ENCODE measurements at places on chromosomes 5 and 9.

- no peak for DNase-seq
These were observed 313.6 kb upstream of the PIK3R1 start for GRCh38 chr5:67901814-67902496.

DNA sequence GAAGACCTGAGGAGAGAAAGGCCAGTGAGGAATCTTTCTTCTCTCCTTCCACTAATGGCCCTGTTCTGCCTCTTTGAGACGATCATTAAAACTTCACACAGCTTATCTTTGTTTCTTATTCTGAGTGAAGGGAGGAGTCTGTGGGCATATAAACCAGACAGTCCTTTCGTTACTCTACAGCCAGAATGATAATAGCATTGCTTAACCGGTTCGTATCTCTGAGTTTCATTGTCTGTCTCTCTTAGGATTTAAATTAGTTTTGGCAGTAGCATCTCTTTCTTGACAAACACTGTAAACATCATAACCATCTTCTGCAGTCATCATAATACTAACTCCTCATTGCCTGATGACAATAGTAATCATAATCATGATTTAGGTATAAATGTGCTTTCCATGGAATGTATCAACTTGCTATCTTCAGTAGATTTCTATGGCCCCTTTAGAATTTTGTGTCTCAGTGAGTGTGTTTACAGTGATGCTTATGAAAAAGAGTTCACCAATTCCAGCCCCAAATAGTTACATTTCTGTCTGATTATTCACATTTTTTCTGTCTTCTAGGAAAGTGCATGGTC, 618.8 kb upstream of the KLF4 start:
- no peak for DNase-seq

DNA sequence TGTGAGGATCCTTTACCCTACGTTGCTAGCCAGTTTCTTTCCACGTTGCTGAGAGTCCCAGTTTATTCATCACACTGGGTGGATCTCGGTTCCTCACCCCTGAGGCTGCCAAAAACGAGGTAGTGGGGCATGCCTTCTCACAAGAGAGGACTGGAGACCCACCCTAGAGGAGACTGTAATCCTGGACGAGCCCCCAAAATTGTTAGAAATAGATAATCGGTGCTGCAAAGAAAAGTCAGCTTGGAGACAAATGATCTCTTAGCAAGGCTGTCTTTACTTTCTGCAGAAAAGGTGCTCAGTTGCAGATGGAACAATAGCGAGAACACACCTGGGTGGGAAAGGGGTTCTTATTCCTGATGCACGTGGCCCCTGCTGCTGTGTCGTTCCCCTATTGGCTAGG, 101.8 kb downstream of the TMEM167A start:
- no peak for DNase-seq

GRCh38 chr5:102638912-102639652, 116.0 kb upstream of the PAM start:
- DNase-seq = no peak

DNA sequence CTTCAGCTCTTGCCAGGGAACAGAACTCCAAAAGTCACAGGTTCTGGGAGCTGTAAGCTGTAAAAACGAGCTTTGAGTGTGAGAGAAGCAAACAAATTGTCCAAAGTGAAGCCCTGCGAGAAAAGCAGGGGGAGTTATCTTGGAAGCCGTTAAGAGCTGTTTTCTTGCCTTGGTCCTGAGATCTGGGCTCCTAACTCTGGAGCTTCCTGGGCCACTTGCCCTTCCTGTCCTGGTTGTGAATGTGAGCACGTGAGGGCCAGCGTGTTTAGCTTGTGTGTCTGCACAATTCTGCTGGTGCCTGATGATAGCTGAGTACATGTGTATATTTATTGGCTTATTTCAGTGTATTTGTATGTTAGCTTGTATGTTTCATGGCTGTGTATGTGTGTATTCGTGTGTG, 40.5 kb downstream of the DAB2IP start:
- no peak for DNase-seq

DNA sequence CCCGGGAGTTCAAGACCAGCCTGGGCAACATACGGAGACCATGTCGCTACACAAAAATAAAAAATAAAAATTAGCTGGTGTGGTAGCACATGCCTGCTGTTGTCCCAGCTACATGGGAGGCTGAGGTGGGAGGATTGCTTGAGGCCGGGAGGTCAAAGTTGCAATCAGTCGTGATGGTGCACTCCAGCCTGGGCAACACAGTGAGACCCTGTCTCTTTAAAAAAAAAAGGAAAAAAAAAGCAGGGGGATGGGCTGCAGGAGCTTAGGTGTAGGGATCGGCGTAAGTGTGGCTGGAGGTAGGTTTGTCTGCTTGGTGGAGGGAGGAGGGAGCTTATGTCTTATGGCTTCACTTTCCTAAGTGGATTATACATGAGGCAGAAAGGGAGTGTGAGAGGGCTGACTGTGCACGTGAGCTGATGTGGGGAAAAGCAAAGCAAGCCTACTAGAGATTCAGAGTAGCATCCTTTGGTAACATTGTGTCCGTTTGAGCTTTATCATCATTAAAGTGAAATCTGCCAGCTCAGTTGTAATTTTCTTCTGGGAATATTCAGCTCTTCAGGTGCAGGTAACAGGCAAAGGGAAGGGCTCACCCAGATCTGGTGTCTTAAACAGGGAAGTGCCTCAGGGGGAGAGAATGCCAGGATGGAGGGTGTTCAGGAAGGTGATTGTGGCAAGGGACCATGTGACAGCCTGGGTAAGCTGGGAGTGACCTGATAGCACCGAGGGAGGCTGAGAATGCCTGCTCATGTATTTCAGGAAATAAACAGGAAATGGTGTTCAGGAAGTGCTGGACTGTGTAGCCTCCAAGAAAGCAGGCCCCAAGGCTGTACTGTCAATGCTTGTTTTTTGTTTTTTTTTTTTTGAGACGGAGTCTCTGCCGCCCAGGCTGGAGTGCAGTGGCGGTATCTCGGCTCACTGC, 17.6 kb upstream of the SETX start:
- DNase-seq = peak; percentile 69

DNA sequence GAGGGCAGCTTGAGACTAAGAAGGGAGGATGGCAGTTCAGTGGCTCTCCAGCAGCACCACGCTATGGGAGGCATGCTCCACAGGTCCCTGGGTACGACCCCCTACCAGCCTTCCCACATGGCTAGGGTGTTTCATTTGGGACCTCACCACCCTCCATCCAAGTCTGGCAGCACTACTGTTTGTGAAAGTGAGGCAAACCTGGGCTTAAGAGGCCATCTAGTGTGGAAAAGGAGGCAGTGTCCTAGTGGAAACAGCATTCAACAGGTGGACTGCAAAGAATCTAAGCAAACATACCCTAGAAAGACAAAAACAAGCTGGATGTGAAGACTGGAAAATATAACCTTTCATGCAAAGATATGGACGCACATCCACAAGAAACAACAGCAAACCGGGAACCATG, 4.8 kb upstream of the C5orf47 start:
- no peak for DNase-seq

GRCh38 chr9:113593682-113594281, 130.3 kb downstream of the RGS3 start:
- DNase-seq = peak; percentile 99

GRCh38 chr9:14769230-14769571, 46.7 kb upstream of the CER1 start:
- peak; percentile 2 for DNase-seq

- DNase-seq = no peak
These were observed 31.9 kb downstream of the CAMK4 start for GRCh38 chr5:111256128-111256527.

DNA sequence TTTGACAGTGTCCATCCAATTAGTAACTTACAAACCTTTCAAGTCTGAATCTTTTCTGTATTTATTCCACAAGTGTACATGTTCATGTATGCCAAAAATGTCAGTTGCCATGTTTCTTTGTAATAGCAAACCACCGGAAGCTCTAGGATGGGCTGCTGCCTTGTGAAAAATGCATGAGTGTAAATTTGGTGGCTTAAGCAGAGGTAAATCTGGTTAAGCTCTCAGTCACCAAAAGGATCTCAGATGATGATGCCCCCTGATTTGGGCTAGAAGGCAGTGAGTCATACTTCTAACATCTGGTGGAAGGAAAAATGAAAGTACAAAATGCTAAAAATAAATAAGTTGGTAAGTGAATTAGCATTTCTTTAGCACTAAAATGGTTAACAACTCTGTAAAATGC, 567.5 kb downstream of the ELAVL2 start:
- DNase-seq = no peak

- DNase-seq = no peak
These were observed 454.1 kb downstream of the EFNA5 start for GRCh38 chr5:107216587-107216986.

DNA sequence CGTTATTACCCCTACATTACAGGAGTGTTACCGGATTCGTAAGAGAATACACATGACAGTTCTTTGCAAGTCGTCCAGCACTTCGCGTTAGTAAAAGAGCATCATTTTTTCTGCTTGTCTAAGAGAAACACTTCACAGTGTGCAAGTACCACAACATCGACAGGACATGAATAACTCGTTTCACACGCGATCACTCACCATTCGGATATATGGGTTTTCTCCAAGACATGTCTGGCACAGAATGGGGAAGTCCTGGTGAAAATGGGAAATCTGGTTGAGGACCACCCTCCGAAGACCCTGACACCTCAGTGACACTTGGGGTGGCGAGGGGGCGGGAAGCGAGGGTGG, 642 bp downstream of the RBM22 start:
- DNase-seq = no peak

DNA sequence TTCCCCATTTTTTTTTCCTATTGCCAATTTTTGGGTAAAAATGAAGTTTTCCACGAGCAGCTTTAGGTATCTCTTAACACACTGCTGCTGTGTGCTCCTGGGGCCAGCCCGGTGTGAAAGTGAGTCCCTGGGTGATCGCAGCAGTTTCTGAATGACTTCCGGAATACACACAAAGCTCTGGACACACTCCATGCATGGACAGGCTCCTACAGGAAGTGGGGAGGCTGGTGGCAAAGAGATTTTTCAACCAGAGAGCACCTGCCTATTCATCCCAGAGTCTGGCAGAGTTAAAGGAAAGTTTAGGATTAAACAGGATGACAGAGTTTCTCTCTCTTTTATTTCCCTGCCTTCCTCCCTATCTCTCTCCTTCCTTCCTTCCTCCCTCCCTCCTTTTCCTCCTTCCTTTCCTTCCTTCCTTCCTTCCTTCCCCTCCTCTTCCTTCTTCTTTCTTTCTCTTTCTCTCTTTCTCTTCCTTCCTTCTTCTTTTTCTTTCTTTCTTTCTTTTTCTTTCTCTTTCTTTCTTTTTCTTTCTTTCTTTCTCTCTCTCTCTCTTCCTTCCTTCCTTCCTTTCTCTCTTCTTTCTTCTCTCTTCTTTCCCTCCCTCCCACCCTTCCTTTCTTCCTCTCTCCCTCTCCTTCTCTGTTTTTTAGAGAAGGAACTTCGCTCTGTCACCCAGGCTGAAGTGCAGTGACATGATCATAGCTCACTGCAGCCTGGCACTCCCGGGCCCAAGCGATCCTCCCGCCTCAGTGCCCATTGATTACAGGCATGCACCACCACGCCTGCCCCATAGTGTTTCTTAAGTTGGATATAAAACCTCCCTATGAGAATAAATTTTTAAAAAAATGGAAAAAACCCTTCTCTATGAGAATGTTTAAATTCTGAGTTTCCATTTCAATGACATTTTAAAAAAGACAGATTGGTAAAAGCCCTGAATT, 38.7 kb upstream of the UBTD2 start:
- peak; percentile 49 for DNase-seq

DNA sequence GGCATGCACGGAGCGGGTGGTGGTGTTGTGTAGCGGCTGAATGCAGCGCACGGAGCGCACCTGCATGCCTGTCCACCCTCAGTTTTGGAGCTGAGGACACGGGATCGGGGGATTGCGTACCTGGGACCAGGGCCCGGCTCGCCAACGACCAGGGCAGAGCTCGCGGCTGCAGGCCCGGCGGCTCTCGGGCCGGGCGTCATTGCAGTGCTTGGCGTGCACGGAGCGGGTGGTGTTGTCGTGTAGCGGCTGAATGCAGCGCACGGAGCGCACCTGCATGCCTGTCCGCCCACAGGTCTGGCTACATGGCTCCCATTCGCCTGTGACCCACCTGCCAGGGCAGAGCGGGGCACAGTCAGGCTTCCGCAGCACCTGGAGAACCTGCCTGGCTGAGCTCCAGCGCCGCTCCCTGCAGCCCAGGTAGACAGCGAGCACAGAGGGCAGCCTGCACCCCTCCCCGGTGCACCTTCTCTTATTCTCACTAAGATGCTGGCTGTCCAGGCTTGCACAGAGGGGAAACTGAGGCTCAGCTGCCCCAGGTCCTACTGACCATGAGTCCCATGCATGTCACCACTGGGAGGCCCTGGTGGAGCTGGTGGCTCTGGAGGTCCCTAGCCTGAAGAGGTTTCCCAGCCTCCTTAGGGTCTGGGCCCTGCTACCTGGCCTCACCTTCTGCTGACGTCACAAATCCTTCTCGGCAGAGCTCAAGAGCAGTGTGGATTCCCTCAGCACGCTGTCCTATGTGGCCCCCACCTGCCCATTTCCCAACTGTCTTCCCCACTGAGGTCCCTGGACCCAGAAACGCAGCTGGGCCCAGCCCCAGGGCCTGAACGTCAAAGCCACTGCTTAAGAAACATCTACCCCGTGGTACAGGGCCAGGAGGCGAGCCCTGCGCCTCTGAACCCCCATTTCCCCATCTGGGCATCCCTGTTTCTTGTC, 64.9 kb downstream of the ZNF354C start:
- DNase-seq = no peak

GRCh38 chr9:137454145-137454596, 5.0 kb downstream of the NSMF start:
- DNase-seq = no peak

DNA sequence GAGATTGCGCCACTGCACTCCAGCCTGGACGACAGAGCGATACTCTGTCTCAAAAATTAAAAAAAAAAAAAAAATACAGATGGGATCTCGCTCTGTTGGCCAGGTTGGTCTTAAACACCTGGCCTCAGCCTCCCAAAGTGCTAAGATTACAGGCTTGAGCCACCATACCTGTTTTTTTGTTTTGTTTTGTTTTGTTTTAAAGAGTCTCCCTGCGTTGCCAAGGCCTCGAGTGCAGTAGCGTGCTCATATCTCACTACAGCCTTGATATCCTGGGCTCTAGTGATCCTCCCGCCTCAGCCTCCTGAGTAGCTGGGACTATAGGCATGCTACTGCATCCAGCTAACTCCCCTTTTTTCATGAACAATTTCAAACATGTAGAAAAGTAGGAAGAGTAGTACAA, 7.2 kb downstream of the ATP6V0E1 start:
- no peak for DNase-seq

GRCh38 chr9:27377811-27378456, 81.0 kb upstream of the EQTN start:
- no peak for DNase-seq

DNA sequence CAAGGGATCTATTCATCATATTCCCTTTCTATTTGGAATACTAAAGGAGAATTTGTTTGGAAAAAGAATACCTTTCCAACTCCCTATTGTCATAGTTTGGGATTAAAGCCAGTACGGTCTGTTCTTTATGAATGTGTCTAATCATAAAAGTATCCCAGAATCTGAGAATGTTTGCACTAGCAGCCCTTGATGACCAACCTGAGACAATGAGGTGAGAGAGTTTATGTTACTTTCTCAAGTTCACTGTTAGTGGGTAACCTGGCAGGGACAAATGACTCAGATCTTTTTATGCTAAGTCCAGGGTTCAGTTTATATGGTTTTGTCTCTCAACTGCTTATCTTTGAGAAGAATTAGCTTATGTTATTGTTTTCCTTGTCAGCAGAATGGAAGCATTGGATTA, 25.3 kb upstream of the TLR4 start:
- DNase-seq = no peak

GRCh38 chr5:139075066-139076050, 122.8 kb downstream of the SIL1 start:
- DNase-seq = no peak

All from Daoy (cell line).